Endothelial cell of umbilical vein (primary cell): ENCODE measurements at places on chromosomes 2 and 18.

DNA sequence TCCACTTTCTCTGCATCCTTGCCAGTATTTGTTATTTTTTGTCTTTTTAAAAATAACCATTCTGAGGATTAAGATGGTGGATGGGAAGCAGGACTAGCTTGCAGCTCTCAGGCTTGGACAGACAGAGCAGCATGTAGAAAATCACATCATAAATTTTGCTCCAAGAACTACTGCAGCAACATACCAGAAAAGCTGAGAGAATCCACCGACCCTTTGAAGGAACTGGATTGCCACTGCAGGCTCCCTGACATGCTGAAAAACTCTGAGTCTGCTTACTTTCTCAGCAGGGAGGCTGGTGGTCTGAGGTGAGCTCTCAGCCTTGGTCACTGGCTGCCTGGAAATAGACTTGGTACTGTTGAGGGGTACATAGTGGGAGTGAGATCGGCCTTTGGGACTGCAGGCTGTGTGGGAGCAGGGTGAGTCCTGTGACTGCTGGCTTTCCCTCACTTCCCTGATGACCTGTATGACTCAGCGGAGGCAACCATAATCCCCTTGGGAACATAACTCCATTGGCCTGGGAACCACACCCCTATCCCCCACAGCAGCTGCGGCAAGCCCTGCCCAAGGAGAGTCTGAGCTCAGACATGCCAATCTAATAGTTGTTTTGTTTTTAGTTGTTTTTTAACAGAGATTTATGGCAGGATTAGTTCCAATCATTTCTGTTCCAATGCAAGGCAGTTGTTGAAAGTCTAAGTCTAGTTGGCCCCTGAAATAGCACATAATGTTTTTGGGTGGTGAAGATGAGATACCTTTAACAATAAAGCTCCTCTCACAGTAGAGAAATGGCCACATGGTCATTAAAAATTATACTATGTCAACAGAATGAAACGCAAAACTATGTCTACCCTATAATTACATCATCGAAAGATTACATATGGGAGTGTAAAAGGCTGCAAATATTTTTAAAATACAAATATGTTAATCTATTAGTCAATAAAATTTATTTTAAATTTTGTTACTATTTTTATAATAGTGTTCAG is 414.2 kb upstream of the CHAC2 start:
- H3K4me1 ChIP-seq: no peaks in the 10 kb centered on the region
- DNase-seq: no peak
- no peak overlapping the region for H3K4me3 ChIP-seq
- no peaks in the 10 kb centered on the region for H3K27me3 ChIP-seq
- H3K36me3 ChIP-seq: no peaks in the 10 kb centered on the region
- no peak overlapping the region for H3K27ac ChIP-seq

DNA sequence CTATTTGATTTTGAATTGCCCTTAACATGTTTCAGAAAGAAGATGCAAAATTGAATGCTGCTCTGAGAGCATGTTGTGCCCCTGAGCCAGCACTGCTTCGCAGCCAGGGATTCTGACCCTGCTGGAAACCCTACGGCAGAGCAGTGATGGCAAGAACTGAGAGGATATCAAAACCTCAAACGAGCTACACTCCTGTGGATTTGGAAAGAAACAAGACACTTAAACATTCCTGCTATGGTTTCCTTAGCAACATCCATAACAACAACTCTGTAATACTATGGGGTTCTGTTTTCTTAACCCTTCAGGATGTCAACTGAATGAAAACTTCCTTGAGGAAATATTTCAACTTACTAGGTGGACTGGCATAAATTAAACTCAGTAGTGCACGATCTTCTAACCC is 649.1 kb downstream of the NYAP2 start:
- H3K27me3 ChIP-seq: no peaks in the 10 kb centered on the region
- DNase-seq: peak; percentile 31
- no peaks in the 10 kb centered on the region for H3K4me1 ChIP-seq
- no peaks in the 10 kb centered on the region for H3K36me3 ChIP-seq
- no peak overlapping the region for H3K27ac ChIP-seq

GRCh38 chr2:121061633-121062032 is 223.4 kb downstream of the TFCP2L1 start:
- no peak overlapping the region for H3K4me3 ChIP-seq
- peaks cover 3% of the 10 kb centered on the region for H3K27me3 ChIP-seq
- no peak overlapping the region for H3K27ac ChIP-seq
- no peaks in the 10 kb centered on the region for H3K36me3 ChIP-seq

DNA sequence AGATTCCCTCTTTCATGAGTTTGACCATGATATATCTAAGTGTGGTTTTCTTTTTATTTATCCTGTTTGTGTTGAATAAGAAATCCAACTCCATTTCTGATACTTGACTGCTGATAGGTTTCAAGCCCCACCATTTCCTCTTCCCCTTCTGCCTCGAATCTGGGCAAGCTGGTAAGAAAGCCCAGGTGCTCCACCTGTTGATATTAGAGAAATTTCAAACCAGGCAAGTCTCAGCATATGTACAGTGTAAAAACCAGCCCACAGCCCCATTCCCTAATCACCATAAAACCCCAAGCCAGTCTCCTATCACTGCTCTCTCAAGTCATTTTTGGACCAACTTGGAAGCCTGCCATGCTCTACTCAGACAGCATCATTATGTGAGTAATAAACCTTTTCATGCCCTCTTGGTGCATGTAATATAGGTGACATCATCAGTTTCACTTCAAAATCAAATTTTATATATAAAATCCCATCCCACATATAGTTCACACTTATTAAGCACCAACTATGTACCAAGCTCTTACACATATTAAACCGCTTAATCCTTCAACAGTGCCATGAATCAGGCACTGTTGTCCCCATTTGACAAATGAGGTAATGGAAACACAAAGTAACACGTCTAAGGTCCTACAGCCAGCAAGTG is 46.6 kb downstream of the SMAD2 start:
- H3K4me3 ChIP-seq: no peak overlapping the region
- peak; percentile 11 for DNase-seq
- no peak overlapping the region for H3K27ac ChIP-seq

GRCh38 chr2:3344897-3345296 is 32.7 kb downstream of the EIPR1 start:
- DNase-seq: no peak
- no peak overlapping the region for H3K4me3 ChIP-seq
- no peaks in the 10 kb centered on the region for H3K36me3 ChIP-seq
- no peak overlapping the region for H3K27ac ChIP-seq

GRCh38 chr2:15749460-15750432 is 158.1 kb downstream of the DDX1 start:
- no peak overlapping the region for H3K4me3 ChIP-seq
- H3K4me1 ChIP-seq: peaks cover 21% of the 10 kb centered on the region
- DNase-seq: peak; percentile 68

GRCh38 chr18:72840109-72840508 is 27.7 kb downstream of the NETO1 start:
- H3K4me3 ChIP-seq: no peak overlapping the region
- no peaks in the 10 kb centered on the region for H3K4me1 ChIP-seq
- H3K36me3 ChIP-seq: no peaks in the 10 kb centered on the region
- H3K27me3 ChIP-seq: no peaks in the 10 kb centered on the region
- no peak for DNase-seq
- H3K27ac ChIP-seq: no peak overlapping the region

- H3K4me3 ChIP-seq: no peak overlapping the region
- DNase-seq: no peak
- H3K36me3 ChIP-seq: no peaks in the 10 kb centered on the region
- H3K27me3 ChIP-seq: no peaks in the 10 kb centered on the region
- H3K4me1 ChIP-seq: no peaks in the 10 kb centered on the region
Measured at GRCh38 chr2:15059870-15060512, 427.5 kb downstream of the LRATD1 start.

GRCh38 chr2:151297882-151298281 is 8.4 kb upstream of the NMI start:
- no peaks in the 10 kb centered on the region for H3K27me3 ChIP-seq
- H3K4me3 ChIP-seq: no peak overlapping the region
- H3K27ac ChIP-seq: peak overlapping the region; percentile 71
- no peaks in the 10 kb centered on the region for H3K36me3 ChIP-seq

DNA sequence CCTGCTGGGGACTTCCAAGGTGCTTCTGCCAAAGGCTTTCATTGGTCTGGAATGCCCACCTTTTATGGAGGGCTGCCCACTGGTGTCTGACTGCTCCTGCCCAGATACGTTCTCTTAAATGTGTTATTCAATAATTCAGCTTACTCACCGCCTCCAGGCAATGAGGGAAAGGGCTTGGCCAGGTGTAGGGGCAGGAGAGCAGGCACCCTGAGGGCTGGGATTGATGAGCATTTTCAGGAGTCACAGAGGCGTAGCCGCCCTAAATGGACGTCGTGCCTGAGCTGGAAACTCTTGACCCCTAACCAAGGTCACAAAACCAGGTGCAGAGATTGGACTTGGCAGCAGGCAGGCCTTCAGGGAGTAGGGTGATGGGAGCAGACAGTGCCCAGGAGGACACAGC is 26.8 kb downstream of the MAL start:
- no peak overlapping the region for H3K4me3 ChIP-seq
- no peaks in the 10 kb centered on the region for H3K36me3 ChIP-seq
- no peak for DNase-seq
- no peaks in the 10 kb centered on the region for H3K27me3 ChIP-seq
- H3K27ac ChIP-seq: no peak overlapping the region

DNA sequence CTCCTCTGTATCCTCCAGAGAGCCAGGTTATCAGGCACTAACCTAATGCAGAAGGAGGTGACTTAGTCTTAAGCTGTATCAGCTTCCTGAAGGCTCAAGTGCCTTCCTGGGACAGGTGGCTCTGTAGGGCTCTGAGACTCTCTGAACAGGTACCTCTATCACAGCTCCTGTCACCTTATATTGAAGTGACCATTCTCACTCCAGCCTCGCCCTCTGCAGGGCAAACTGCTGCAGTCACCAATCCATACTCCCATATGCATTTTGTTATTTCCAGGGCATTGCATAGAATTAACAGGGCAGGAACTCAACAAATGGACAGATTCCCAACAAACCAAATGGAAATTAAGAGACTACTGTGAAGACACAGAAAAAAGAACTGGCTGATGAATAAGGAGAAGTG is 203.0 kb upstream of the REV1 start:
- H3K27me3 ChIP-seq: no peaks in the 10 kb centered on the region
- DNase-seq: no peak
- no peak overlapping the region for H3K27ac ChIP-seq
- no peaks in the 10 kb centered on the region for H3K36me3 ChIP-seq

- no peak overlapping the region for H3K27ac ChIP-seq
- no peak overlapping the region for H3K4me3 ChIP-seq
- no peak for DNase-seq
- H3K27me3 ChIP-seq: peaks cover 13% of the 10 kb centered on the region
Measured at GRCh38 chr2:42103829-42104228, 56.0 kb downstream of the PKDCC start.

GRCh38 chr2:120432976-120433815 is 87.3 kb downstream of the INHBB start:
- DNase-seq: no peak
- H3K36me3 ChIP-seq: no peaks in the 10 kb centered on the region
- H3K27me3 ChIP-seq: peaks cover 8% of the 10 kb centered on the region
- H3K4me1 ChIP-seq: no peaks in the 10 kb centered on the region
- H3K27ac ChIP-seq: no peak overlapping the region
- no peak overlapping the region for H3K4me3 ChIP-seq

DNA sequence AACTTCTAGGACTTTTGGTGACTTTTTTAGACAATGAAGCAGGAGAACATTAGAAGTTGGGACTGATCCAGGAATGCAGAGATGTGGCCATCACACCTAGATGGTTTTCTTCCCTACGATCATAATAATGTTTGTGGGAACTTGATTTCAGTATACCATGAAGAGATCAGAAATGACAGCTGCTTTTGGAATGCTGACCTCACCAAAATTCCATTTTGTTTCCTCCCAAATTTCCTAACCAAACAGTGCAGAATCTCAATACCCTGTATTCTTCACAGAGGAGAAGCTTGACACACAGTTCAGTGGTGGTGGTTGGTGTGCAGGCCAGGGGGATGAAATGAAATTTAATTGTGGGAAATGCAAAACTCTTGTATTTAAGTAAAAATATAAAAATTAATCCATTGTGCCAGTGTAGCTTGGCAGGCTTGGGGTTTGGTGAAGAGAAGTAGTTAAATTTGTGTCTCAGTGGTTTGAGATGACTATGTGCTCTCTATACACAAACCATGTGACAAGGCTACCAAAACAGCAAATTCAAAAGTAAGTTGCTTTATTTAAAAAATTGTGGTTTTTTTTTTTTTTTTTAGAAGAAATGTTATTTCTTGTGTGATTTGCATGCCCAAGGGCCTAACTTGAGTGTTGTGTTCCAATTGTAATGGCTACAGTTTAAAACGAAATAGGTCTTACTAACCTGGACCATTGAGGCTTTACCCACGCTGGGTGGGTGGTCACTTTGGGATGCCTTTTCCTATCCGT is 252.4 kb downstream of the LPIN1 start:
- H3K27ac ChIP-seq: no peak overlapping the region
- H3K27me3 ChIP-seq: no peaks in the 10 kb centered on the region
- no peak for DNase-seq
- H3K4me1 ChIP-seq: peaks cover 12% of the 10 kb centered on the region
- no peak overlapping the region for H3K4me3 ChIP-seq

- no peaks in the 10 kb centered on the region for H3K27me3 ChIP-seq
- no peaks in the 10 kb centered on the region for H3K4me1 ChIP-seq
- H3K4me3 ChIP-seq: no peak overlapping the region
- no peak overlapping the region for H3K27ac ChIP-seq
- DNase-seq: no peak
Measured at GRCh38 chr18:37499044-37499443, 66.6 kb downstream of the CELF4 start.

- no peak for DNase-seq
- H3K27me3 ChIP-seq: no peaks in the 10 kb centered on the region
- no peak overlapping the region for H3K27ac ChIP-seq
Measured at GRCh38 chr18:56770873-56771272, 119.7 kb downstream of the WDR7 start.

DNA sequence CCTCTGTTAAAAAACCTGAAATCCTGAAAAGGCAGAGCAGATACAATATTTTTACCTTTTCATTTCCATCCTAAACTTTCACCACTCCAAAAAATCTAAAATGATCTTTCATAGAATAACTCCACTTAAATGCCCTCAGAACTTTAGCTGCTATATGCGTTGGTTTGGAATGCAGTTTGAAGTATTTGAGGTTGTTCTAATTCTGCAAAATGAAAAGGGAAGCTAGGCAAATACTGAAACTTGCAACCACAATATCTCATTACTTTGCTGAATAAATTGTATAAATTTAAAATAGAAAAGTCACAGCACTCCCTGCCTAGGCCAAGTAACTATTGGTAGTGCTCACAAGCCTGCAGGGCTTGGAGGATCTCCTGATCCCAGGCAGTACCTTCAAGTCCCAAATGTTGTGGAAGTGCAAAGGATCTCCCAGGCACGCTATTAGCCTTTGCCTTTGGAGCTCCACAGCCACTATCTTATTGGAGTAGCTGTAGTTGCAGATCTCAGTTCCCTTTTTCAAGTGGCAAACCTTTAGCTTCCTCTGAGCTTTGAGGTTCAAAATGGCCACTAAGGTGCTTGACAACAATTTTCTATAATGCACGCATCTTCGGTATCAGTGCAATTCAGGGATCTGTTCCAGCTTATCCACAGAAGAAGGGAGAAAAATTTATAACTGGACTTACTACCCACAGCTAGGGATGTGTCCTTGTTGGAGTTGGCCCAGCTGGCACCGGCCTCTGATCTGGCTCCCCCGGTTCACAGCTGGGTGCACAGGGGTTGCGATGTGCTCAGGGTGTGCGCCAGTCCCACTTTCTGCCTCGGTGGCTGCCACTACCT is 43.4 kb upstream of the ANKRD62 start:
- peaks cover 6% of the 10 kb centered on the region for H3K27me3 ChIP-seq
- H3K27ac ChIP-seq: no peak overlapping the region
- DNase-seq: no peak
- no peaks in the 10 kb centered on the region for H3K36me3 ChIP-seq
- no peaks in the 10 kb centered on the region for H3K4me1 ChIP-seq

GRCh38 chr2:61116302-61116701 is 45.7 kb upstream of the C2orf74 start:
- no peaks in the 10 kb centered on the region for H3K27me3 ChIP-seq
- H3K4me1 ChIP-seq: no peaks in the 10 kb centered on the region
- H3K27ac ChIP-seq: no peak overlapping the region
- H3K36me3 ChIP-seq: peaks cover 7% of the 10 kb centered on the region
- no peak for DNase-seq
- no peak overlapping the region for H3K4me3 ChIP-seq
